ENCODE measurements at places on chromosomes 12 and 14. TPM values are rescaled to one million over a fixed set of nuclear protein-coding genes. Genes with fewer than 3 reads are reported as not detected.

The CNTN1 gene
- total RNA-seq = 0.02 TPM

The SDR9C7 gene
- not detected for total RNA-seq

The IFNG gene
- total RNA-seq = not detected

The OR6C65 gene
- not detected for total RNA-seq

The CACNA2D4 gene
- total RNA-seq = 2.7 TPM

The CLEC2B gene
- not detected for total RNA-seq

The DMAC2L gene
- total RNA-seq = 10.6 TPM

The NAV3 gene
- 1.1 TPM for total RNA-seq

The ARID4A gene
- total RNA-seq = 12.7 TPM

The DENR gene
- 82.5 TPM for total RNA-seq

The TOMM20L gene
- total RNA-seq = not detected

- DNase-seq = no peak
These were observed 24.4 kb upstream of the YARS2 start for GRCh38 chr12:32780071-32780470.

- no peak for DNase-seq
These were observed 55.9 kb downstream of the CCDC92 start for GRCh38 chr12:123916729-123917128.

GRCh38 chr12:109594556-109595317 lies 21.1 kb downstream of the MVK start:
- DNase-seq = no peak

- DNase-seq = no peak
These were observed 798.1 kb downstream of the NRXN3 start for GRCh38 chr14:78968265-78968664.

GRCh38 chr14:91647856-91648255 lies 84.0 kb downstream of the CATSPERB start:
- no peak for DNase-seq

- no peak for DNase-seq
These were observed 9.7 kb upstream of the KRT1 start for GRCh38 chr12:52689936-52690335.

- no peak for DNase-seq
These were observed 34.2 kb upstream of the RNASE1 start for GRCh38 chr14:20836668-20837338.

DNA sequence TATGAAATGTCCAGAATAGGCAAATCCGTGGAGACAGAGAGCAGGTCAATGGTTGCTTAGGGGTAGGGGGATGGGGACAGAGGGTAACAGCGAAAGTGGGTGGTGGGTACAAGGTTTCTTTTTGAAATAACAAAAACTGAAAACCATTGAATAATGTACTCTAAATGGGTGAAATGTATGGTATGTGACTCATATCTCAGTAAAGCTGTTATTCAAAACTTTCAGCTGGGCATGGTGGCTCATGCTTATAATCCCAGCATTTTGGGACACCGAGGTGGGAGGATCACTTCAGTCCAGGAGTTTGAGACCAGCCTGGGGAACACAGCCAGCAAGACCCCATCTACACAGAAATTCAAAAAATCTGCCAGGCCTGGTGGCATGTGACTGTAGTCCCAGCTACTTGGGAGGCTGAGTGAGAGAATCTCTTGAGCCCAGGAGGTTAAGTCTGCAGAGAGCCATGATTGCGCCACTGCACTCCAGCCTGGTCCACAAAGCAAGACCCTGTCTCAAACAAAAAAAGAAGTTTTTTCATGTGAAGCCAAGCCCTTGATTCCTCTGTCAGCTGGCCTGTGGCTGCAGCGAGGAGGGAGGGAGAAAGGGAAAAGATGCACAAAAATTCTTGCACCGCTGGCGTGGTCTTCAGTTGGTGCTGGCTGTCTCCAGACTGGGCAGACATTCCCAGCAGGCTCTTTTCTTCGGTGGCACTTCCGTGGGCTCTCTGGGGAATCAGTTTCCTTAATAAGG lies 248.2 kb downstream of the SLC41A2 start:
- no peak for DNase-seq

DNA sequence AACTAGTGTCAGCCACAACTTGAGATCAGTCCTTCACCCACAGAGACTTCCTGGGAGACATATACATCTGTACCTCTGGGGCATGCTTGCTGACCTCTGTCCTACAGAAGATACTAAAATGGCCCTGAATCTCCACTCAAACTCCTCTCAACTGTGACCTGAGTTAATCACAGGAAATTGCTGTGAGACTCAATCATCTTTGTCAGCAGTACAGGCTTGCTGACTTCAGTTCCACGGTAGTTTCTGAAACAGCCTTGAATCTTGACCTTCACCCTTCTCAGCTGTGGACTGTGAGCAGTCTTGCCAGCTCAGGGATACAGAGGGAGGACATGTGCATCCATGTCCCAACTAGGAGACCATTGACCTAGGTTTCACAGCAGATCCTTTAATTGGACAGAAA lies 1.4 kb upstream of the KLRC1 start:
- DNase-seq = no peak

DNA sequence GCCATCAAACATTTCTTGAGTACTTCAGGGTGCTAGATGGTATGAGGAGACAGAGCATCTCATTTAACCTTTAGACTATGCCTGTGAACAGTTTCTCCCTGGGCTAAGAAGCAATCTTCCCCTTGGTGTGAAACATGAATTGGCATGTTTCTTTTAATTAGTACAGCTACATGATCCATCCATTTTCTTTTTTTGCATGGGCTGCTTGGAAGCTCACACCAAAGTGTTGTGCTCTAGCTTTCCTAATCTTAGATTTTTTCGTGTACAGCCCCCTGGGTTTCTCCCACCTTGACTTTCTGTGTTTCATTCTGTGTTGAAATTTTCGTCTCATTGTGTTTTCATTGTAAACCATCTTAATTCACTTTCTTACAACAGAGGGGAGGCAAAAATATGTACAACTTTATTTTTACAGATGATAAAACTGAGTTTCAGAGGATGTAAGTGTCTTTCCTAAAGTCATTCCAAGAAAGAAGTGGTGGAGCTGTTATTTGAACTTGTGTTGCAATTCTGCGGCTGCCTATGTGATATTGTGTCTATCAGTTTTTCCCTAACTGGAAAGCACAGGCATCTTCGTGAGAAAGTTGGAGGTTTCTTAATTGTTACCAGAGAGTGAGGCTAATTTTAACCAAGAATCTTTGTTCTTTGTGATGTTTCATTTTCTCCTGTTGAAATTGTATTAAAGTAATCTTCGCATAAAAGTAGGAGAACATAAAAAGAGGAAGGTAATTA lies 64.5 kb downstream of the DAAM1 start:
- DNase-seq = no peak

- no peak for DNase-seq
These were observed 267.3 kb downstream of the BCAT1 start for GRCh38 chr12:24681570-24681969.

DNA sequence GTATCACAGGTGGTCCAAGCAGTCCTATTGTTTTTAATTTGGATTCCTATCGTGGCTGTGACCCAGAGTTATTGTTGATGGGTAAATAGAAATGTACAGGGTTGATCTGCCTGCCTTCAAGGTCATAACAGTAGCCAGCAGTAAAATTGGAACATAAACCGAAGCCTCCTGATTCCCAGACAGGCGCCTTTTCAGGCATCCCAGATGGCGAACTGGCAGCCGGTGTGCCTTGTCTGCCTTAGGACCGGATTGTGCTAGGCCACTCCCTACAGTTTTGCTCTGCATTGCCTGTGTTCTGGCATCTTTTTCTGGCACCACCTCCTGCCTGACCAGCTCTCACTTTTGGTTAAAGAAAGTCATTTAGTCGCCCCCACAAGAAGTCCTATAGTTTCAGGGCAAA lies 22.2 kb downstream of the TMEM117 start:
- DNase-seq = no peak

DNA sequence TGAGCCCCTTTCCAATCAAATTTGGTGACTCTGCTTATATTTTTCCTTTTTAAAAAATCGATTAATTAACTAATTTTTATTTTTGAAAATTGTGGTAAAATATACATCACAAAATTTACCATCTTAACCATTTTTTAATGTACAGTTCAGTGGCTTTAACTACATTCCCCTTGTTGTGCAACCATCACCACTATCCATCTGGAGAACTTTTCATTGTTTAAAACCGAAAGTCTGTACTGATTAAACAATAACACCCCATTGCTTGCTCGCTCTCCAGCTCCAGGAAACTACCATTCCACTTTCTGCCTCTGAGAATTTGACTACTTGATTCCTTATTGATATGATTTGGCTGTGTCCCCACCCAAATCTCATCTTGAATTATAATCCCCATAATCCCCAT lies 283.4 kb downstream of the C12orf75 start:
- no peak for DNase-seq

DNA sequence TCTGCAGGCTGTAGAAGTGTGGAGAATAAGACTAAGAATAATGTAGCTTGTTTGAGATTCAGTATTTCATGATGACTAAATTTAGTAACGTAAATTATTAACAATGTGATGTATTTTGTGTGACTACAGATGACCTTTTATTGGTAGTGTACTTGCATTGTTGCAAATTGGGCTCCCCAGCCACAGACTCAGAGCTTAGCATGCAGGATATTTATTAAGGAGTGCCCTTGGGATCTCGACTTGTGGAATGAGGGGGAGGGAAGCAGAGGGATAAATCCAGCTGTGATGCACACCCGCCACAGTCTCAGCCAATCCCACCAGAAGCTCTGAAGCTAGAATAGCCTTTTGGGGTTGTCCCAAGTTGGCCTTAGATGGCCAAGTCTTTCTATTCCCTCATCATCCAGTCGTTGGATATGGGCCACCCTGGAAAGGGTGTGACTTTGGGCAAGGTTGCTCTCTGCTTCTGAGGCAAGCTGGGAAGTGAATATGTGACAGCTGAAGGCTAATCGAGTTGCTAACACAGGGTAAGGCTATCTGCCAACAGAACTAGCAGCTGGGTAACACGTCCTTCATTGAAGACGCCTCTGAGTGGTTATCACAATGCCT lies 42.1 kb upstream of the USP44 start:
- DNase-seq = peak; percentile 40

GRCh38 chr14:64196814-64197411 lies 97.3 kb downstream of the ESR2 start:
- no peak for DNase-seq

DNA sequence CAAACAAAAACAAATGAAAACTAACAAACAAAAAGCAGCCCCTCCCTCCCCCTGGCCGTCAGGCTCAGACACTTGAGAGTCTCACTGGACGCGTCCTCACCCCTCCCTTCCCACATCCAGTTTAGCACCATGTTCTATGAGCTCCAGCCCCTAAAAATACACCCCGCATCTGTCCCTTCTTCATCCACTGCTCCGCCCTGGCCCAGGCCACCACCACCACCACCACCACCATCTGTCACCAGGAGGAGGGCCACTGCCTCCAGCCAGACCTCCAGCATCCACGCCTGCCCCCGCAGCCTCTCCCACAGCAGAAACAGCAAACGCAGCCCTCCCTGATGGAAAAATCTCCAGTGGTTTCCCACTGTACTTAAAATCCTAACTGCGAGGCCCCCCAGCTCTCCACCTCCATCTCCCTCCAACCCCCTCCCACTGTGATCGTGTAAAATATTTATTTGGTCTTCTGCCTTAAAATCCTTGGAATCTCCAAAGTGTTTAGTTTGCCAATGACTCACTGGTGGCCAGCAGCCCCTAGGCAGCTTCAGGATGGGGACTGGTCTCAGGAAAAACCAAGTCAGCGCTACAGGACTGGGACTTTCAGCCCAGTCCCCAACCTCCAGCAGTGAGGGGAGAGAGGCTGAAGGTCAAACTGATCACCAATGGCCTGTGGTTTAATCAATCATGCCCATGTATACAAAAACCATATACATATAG lies 95.1 kb downstream of the SCARB1 start:
- peak; percentile 55 for DNase-seq

- DNase-seq = peak; percentile 94
These were observed at the start of gene NXPH4 for GRCh38 chr12:57216014-57216911. TSS of gene NXPH4 (plus strand) at chr12:57216794. CDS start at chr12:57216970, 176 bp downstream.

GRCh38 chr12:570921-571794 lies 92.1 kb downstream of the NINJ2 start:
- peak; percentile 82 for DNase-seq

All from SJCRH30 (cell line).